Uterus (tissue), 4 donors: ENCODE measurements at places on chromosomes 2 and 18. TPM values are rescaled to one million over a fixed set of nuclear protein-coding genes. Genes with fewer than 3 reads are reported as not detected.

SERPINB13 gene
- not detected for total RNA-seq

RGPD6 gene
- 62.2 TPM for total RNA-seq

CMPK2 gene
- total RNA-seq: 9.7 TPM

DSG3 gene
- not detected for total RNA-seq

G6PC2 gene
- 0.95 TPM for total RNA-seq

SLC4A3 gene
- total RNA-seq: 2.3 TPM

CNDP1 gene
- 1.0 TPM for total RNA-seq

TUBB8B gene
- 0.46 TPM for total RNA-seq

C2orf66 gene
- 0.21 TPM for total RNA-seq

RAB27B gene
- under 0.01 TPM for total RNA-seq

MEIS1 gene
- total RNA-seq: 418 TPM

SLC5A7 gene
- 0.21 TPM for total RNA-seq

ADGRF3 gene
- total RNA-seq: 0.27 TPM

ATAD2B gene
- 46.9 TPM for total RNA-seq

MAPK4 gene
- 0.26 TPM for total RNA-seq

KYNU gene
- total RNA-seq: 5.3 TPM

NR4A2 gene
- total RNA-seq: 5.5 TPM

PRKAG3 gene
- total RNA-seq: not detected

PJVK gene
- not detected for total RNA-seq

ERICH2 gene
- total RNA-seq: not detected

KCTD1 gene
- total RNA-seq: 41.3 TPM

ATOH8 gene
- 83.0 TPM for total RNA-seq

LYG1 gene
- total RNA-seq: 3.0 TPM

EFEMP1 gene
- 513 TPM for total RNA-seq

SPATA3 gene
- not detected for total RNA-seq

UGT1A4 gene
- total RNA-seq: not detected

STEAP3 gene
- 5.9 TPM for total RNA-seq

PKP4 gene
- 35.6 TPM for total RNA-seq

NPAS2 gene
- 31.4 TPM for total RNA-seq

SOWAHC gene
- 10.1 TPM for total RNA-seq

RAB6C gene
- not detected for total RNA-seq

REG3A gene
- total RNA-seq: not detected

SLC39A6 gene
- total RNA-seq: 7.7 TPM

ARHGEF4 gene
- 11.3 TPM for total RNA-seq

ALPG gene
- total RNA-seq: not detected

NT5DC4 gene
- not detected for total RNA-seq

RIT2 gene
- total RNA-seq: not detected

FAM161A gene
- 16.1 TPM for total RNA-seq

CTIF gene
- total RNA-seq: 94.3 TPM

SH3RF3 gene
- total RNA-seq: 8.7 TPM

CIDEA gene
- not detected for total RNA-seq

MZT2A gene
- 45.8 TPM for total RNA-seq

UGT1A5 gene
- total RNA-seq: not detected

CDH19 gene
- 1.8 TPM for total RNA-seq

EMILIN1 gene
- 107 TPM for total RNA-seq

POTEC gene
- not detected for total RNA-seq
